ENCODE measurements at places on chromosomes 1 and 21.
A peak's percentile ranks its signal among the peaks of the same experiment; 100 is the strongest.

DNA sequence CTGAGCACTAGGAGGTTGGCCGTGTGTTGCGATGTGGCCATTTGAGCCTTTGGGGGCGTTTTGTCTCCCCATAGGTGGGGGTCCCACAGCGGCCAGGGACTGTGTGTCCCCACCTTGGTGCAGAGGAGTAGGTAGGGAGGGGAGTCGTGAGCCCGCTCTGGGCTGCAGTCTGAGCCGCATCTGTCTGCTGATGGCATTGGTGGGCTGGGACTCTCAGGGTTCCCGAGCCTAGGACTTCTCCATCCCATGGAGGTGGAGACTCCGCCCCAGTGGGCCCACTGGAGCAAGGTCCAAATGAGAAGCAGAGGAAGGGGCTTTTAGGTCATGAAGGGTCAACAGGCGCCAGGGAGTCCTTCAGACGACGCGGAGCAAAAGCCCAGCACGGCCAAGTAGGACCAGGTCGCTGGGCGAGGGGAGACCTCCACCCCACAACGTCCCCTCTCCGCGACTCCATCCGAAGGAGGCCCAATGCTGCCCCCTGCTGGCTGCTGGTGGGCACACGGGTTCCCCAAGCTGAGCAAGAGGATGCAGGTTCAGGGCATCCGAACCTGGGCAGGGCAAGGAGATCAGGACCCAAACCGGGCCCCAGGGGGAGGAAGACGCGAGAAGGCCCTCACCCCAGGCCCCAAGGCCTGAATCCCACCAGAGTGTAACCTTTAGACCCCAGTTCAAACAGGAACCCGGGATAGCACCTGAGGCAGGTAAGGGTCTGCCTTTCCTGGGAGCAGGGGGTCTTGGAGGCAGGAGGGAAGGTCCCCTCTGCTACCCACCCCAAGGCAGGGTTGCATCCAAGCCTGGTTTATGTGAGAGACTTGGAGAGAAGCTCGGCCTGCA is 14.9 kb downstream of the TTC34 start:
- DNase-seq, result peak; percentile 6

DNA sequence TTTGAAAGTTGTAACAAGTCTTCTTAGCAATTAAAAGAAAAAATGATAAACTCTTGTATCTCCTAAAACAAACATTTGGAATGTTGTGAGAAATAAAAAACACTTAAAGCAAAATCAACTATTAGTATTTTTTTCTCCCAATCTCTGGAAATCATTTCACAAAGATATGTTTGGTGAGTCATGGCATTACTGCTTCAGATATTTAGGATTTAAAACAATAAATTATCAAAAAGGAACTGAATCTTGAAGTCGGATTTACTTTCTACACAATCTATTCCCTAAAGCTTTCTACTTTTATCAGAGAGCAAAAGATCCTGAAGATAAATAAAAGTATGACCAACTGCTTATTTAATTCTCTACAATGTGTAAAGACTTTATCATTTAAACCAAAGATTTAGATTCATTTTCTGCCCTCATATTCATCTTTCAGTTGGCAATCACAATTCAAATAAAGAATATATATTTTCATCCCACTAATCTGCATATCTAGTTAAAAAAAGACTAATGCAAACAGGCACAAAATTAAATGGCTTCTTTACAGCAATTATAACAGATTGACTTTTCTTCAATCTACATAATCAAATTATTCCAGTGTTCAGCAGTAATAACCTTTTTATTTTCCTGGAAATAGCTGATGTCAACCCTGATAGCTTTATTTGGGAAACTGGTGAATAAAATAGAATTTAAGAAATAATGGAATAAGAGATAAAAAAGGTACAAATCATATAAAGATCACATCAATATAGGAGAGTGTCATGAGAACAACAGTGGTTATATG is 230.0 kb downstream of the COP1 start:
- DNase-seq, result peak; percentile 68

GRCh38 chr1:158019171-158019868 is 25.9 kb downstream of the KIRREL1 start:
- peak; percentile 98 for DNase-seq

GRCh38 chr1:47870946-47871676 is 126.1 kb downstream of the TRABD2B start:
- peak; percentile 59 for DNase-seq

DNA sequence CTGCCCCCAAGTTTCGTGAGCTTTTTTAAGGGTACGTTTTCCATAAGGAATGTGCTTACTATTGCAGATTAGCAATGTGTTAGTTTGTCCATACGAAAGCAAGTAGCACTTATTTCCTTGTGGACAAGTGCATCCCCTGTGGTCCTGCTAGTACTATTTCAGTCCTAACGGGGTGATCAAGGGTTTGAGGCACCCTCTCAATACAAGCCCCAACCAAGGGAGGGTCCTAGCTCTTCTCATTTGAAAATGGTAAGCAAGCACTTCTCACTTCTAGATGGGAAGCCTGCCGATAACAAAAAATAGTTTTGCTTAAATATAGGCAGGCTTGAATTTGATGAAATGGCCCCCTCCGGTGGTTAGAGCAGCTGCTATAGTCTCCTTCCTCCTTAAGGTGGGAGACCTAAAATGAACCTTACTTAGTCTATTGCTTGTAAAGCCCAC is 64.0 kb upstream of the HMCN1 start:
- DNase-seq, result peak; percentile 73

All from umbilical cord (tissue), 2 donors.